ENCODE measurements at places on chromosomes 1 and 21.

GRCh38 chr1:206896261-206896660 is 982 bp upstream of the IL24 start:
- no peak for DNase-seq

DNA sequence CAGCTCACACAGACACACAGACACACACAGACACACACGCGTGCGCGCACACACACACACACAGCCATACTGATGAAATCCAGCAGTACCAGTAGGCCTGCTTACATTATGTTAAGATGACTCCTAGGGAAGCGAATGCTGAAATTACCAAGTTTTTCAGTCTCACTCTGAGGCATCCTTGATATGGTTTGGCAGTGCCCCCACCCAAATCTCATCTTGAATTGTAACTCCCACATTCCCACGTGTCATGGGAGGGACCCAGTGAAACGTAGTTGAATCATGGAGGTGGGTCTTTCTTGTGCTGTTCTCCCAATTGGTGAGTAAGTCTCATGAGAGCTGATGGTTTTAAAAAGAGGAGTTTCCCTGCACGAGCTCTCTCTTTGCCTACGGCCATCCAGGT is 64.1 kb downstream of the TIAM1 start:
- no peak for DNase-seq

DNA sequence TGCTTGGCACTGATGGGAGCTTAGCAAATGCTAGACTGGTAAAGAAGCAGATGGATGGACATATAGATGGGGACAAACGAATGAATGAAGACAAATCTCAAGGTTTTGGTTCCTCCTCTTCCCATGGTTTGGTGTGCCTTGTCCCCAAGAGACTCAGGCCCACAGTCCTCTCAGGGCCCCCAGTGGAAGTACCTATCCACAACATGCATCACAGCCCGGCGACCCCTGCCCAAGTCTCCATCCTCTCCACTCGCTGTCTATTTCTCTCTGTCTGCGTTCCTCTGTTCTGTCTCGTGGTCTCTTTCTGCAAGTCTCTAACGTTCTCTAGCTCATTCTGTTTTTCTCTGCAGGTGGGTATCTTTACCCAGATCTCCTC is 85.8 kb downstream of the GLIS1 start:
- no peak for DNase-seq

DNA sequence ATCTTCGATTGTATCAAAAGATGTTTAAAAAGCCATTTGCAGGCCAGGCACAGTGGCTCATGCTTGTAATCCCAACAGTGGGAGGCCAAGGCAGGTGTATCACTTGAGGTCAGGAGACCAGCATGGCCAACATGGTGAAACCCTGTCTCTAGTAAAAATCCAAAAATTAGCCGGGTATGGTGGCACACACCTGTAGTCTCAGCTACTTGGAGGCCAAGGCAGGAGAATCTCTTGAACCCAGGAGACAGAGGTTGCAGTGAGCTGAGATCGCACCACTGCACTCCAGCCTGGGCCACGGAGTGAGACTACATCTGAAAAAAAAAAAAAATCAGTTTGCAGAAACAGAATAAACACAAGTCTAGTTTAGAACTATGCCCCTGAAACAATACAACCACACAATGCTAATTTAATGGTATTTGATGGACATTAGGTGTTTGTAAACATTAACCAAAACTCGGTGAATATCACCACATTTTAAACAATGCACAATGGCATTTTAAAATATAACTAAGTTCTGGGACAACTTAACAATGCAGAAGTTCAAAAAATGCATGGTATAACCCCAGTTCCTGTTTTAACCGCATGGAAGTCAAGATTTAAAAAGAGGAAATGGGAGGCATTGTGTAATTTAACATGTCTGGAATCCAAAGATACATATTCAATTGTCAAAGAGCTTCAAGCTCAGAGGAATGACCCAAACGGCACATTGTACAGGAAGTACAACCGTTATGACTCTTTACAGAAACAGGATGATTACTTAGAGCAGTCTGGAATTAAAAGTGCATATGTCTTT is 7.1 kb upstream of the PTTG1IP start:
- no peak for DNase-seq

DNA sequence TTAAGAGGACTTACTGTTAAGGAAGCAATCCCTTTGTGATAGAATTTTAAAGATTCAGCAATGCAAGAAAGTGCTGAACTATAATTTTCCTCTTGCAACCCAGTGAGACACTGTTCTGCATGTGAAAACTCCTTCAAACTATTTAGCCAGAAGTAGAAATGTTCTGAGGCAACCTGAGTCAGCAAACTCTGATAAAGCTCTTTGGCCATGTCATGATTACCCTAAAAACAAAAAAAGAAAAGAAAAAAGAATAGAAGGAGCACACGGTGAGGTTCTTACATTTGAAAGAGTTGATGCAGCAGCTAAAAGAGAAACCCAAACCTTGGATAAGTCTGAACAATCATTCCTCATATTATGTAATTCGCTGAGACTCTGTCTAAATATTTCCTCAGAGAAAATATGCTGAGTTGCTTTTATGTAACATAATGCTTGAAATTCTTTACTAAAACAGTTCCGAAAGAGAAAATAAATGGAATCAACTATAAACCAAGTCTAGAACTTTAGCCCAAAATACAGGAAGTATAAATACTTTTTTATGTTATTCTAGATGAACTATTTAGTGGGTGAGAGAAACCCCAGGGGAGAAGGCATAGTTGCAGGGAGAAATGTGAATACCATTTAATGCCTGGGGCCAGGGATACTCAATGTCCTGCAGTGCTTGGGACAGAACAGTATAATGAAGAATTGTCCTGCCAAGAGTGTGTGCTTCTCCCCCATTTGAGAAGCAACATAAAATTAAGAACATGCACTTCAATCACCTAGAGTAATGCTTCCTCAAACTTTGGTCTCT is 60.0 kb downstream of the INTS7 start:
- DNase-seq = no peak

GRCh38 chr1:12047120-12047876 is 15.8 kb upstream of the TNFRSF8 start:
- DNase-seq = no peak

- no peak for DNase-seq
Observed at GRCh38 chr1:101723415-101723814, 273.3 kb downstream of the OLFM3 start.

DNA sequence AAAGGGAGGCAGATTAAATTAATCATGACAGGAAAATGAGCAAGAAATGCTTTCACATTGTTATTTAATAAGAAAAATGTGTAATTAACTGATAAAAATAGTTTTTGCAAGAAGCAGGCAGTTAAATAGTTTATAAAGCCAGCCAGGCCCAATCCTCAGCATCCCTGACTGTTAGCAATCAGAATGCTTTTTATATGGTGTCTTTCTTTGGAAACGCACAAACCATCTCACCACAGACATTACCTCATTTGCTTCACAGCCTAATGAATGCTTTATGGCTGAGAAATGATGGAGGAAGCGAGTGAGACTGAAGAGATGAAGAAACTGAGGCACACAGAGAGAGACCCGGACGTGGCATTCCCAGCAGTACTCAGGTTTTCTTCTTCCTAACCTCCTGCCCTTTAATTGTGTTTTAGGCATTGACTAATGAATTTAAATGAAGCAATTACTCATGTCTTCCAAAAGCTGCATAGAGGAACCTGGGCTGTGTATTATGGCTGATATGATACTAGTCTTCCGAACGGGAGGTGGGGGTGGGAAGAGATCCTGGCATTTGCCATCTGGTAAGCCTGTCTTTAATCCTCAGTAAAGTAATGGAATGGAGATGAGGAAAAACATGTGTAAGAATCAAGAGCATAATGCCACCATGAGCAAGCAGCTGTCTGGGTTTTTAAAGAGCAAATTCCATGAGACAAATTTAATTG is 116.1 kb upstream of the LMO4 start:
- no peak for DNase-seq

DNA sequence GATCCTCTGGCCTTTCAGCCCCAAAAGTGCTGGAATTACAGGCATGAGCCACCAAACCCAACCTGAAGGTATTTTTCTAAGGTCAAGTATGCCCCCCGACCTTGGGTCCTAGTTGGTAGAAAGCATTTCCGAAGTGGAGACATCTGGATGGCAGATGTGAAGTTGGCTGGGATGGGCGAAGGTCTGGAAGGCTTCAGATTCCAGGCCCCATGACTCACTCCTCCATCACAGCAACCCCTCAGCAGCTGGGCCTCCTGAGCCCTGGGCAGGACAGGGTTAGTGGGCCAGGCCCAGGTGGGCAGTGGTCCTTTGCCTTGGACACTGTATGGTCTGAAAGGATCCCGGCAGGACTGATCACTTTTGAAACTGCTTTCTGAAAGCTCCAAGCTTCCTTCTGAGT is 23.3 kb downstream of the NAV1 start:
- no peak for DNase-seq

DNA sequence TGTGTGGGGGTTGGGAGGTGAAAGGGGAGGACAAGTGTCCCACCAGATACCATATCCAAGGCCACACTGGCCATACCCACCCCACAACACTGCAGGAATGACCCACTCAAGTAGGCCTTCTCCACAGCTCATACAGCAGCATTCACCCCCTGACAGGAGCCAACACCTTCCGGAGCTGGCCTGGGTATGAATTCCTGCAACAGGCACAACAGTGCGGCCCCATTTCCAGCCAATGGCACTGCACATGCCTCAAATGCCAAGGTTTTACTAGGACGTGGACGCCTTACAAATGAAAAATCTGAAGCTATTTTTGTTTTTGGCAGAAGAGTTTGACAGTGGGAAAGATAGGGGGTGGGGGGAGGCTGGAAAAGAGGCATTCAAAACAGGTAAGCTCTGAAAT is 2.0 kb downstream of the KCND3 start:
- no peak for DNase-seq

GRCh38 chr1:3352952-3353331 is 101.5 kb upstream of the ARHGEF16 start:
- DNase-seq = no peak

GRCh38 chr1:100795646-100795985 is 76.1 kb downstream of the VCAM1 start:
- no peak for DNase-seq

DNA sequence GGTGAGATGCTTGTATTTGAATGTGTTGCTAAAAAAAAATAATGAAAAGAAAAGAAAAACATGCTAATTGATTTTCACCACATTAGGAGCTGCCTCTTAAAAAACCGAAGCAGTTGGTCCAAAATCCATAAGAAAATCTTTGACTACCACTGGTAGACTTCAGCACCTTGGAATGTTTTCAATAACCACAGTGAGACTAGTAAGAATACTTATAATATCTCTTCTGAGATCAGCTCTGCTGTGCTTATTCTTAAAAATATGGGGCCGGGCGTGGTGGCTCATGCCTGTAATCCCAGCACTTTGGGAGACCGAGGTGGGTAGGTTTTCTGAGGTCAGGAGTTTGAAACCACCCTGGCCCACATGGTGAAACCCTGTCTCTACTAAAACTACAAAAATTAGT is 15.1 kb downstream of the NFYC start:
- no peak for DNase-seq

DNA sequence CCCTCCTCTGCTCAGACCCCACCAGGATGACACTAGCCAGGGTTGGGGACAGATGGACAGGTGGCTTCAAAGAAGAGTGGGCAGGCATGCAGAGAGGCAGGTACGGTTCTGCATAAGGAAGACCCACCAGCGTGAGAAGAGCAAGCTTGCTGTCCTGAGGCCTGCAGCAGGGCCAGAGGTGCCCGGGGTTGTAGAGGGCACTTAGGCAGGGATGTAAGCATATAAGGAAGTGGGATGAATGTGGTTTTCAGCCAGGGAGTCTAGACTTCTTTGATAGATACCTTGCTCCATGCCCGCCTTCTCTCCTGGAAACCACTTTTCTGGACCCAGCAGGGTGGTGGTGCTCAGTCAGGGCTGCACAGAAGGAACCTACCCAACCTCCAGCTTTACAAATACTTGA is 1.4 kb downstream of the TTC39A start:
- no peak for DNase-seq

- DNase-seq = no peak
Observed at GRCh38 chr1:159911326-159912070, 11.5 kb upstream of the CFAP45 start.

DNA sequence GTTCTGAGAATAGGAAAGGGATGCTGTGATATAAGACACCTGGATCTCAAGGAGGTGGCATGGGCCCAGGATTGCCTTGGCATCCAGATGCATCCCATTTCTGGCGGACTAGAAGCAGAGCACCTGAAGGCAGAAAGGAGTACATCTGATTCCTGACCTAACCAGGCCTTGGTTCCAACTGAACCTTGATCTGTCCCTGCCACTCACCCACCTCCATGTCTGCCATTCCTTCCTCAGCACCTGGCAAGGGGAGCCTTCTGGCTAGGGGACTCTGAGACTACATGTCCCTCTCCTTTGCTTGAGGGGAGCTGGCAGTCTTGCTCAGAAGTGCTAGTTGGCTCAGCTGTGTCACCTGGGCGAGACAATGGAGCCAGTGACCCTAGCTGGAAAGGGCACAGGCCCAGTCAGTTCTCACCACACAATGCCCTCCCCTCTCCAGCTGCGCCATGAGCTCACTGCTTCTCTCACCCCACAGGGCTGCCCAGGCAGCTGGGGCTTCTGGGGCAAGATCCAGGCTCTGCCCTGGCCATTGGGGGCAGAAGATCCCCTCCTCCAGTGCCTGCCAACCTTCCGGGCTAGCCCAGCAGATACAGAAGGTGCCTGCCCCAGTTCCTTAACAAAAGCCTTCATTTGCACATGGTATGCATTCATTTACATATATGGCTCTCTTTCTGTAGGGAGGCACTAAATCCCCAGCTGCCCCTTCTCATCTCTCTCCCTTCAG is 2.9 kb downstream of the IGSF8 start:
- DNase-seq = no peak

DNA sequence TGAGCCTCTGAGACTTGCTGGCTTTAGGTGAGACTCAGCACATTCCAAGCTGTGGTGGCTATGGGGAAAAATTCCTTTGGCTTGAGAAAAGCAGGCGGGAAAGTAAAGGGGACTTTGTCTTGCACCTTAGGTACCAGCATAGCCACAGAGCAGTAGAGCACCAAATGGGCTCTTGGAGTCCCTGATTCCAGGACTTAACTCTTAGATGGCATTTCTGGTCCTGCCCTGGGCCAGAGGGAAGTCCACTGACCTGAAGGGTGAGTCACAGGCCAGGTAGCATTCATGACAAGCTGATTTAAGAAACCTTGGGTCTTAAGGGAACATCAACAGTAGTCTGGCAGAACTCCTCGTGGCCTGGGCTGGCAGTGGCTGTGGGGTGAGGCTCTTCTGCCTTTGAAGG is 344.7 kb downstream of the DUSP10 start:
- no peak for DNase-seq

DNA sequence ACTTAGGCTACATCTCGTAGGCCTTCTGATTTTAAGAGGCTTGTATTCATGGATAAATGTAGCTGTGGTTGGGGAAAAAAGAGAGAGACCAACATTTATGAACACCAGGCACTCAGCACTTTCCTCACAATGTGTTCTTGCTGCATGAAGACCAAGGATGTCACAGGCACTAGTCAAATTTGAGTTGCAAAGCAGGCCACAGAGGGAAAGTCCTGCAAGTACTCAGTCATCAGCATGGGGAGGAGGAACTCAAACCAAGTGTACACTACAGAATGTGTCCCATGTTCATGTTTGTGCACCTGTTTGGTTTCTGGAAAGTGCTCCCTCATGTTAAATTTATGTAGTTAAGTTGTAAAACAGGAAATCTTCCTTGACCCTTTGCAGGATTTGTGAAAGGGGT is 8.7 kb upstream of the MAP3K7CL start:
- no peak for DNase-seq

Data from effector CD4-positive, alpha-beta T cell (primary cell).